ENCODE measurements at places on chromosomes 1 and 21.

- DNase-seq = no peak
These were observed 25.5 kb downstream of the DCAF8 start for GRCh38 chr1:160236806-160237205.

- no peak for DNase-seq
These were observed 33.0 kb upstream of the IVNS1ABP start for GRCh38 chr1:185350027-185350442.

DNA sequence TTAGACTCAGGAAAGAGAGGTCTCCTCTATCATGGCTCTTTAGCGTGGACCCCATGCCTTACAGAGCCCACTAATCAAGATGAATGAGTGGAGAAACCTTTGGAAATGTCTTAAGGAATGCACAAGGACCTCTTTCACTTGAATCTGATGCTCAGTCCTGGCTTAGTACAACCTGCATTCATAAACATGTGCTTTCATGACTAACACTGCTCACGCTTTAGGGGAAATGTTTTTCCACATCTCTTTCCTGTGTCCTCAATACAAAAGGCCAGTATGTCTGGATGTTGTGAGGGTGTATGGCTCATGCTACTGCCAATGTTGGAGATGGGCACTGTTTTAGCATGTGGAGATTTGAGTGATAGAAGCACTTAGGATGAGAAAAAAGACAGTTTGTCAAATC is 14.2 kb upstream of the GNG12 start:
- DNase-seq = no peak

- no peak for DNase-seq
These were observed 36.0 kb downstream of the GPR3 start for GRCh38 chr1:27428316-27429028.

DNA sequence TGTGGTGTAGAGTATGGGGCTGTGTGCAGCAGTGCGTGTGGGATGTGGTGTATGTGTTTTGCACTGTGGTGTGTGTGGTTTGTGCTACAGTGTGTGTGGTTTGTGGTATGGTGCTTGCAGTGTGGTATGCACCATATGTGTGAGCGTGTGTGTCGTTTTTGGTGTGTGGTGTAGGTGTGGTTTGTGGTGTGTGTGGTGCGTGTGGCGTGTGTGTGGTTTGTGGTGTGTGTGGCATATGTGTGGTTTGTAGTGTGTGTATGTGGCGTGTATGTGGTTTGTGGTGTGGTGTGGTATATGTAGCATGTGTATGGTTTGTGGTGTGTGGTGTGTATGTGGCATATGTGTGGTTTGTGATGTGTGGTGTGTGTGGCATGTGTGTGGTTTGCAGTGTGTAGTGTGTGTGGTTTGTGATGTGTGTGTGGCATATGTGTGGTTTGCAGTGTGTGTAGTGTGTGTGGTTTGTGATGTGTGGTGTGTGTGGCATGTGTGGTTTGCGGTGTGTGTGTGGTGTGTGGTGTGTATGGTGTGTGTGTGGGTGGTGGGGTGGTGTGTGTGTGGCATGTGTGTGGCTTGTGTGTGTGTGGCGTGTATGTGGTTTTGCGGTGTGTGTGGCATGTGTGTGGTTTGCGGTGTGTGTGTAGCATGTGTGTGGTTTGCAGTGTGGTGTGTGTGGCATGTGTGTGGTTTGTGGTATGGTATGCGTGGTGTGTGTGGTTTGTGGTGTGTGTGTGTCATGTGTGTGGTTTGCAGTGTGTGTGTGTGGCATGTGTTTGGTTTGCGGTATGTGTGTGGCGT is 53.5 kb upstream of the TRAPPC10 start:
- DNase-seq = no peak

- DNase-seq = no peak
These were observed 5.8 kb downstream of the COQ8A start for GRCh38 chr1:226945858-226946245.

DNA sequence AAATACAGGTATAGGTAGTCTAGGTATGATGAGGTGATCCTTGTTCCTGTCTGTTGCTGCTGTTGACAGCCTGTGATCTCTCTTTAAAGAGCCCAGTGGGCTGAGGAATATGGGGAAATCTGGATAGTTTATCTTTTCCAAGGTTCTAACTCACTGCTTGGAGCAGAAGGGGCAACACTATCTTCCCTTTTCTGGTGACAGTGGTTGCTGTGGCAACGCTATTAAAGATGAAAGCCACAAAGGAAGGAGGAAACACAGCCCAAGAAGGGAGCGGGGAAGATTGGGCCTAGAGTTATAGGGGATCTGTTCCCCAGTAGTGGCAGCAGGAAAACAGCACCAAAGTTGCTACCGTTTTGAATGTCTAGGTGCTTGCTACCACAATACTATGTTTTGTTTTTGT is 8.8 kb downstream of the PCP4L1 start:
- DNase-seq = no peak

- no peak for DNase-seq
These were observed 23.7 kb upstream of the TMCO2 start for GRCh38 chr1:40224040-40224439.

DNA sequence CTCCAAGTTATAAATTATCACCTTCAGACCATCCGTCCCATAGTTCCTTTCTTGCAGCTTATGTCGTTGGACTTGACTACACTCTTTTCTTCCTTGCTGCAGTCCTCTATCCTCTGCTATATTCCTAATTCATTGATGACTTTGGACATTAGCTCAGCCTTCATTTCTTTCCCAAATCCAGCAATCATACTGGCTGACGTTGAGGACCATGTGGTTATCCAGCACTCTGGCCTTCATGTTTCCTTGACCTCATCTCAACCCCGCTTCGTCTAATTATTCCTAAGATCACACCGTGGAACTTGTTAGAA is 27.4 kb downstream of the RAD54L start:
- no peak for DNase-seq

DNA sequence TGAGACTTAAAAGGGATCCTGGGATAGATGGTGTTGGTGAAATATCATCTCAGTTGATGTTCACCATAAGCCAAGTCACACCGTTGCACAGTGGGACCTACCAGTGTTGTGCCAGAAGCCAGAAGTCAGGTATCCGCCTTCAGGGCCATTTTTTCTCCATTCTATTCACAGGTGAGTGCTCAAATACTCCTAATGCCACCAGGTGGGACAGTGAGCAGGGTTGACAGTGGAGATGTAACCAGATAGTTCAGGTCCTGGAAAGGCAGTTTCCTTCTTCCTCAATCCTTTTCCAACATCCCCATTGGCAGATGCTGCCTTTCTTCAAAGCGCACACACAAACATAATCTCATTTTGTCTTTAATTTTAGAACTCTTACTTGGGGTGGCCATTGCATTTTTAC is 11.6 kb downstream of the CD160 start:
- no peak for DNase-seq

DNA sequence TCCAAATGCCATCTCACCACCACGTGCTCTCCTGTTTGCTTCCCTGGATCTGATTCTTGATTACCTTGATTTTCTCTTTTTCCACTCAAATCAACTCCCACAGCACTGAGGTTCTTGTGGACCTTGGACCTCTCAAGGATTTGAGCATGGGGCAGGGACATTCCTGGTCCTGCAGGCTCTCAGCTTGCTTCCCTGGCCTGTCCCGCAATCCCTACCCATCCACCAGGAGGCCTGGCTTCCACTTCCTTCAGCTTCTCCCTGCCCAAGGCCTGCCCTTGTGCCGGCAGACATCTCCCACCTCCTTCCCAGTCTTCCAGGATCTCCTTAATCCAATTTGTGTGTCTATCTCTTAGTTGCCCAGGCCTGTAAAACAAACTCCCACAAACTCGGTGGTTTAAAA is 21.6 kb downstream of the PLA2G2A start:
- no peak for DNase-seq

DNA sequence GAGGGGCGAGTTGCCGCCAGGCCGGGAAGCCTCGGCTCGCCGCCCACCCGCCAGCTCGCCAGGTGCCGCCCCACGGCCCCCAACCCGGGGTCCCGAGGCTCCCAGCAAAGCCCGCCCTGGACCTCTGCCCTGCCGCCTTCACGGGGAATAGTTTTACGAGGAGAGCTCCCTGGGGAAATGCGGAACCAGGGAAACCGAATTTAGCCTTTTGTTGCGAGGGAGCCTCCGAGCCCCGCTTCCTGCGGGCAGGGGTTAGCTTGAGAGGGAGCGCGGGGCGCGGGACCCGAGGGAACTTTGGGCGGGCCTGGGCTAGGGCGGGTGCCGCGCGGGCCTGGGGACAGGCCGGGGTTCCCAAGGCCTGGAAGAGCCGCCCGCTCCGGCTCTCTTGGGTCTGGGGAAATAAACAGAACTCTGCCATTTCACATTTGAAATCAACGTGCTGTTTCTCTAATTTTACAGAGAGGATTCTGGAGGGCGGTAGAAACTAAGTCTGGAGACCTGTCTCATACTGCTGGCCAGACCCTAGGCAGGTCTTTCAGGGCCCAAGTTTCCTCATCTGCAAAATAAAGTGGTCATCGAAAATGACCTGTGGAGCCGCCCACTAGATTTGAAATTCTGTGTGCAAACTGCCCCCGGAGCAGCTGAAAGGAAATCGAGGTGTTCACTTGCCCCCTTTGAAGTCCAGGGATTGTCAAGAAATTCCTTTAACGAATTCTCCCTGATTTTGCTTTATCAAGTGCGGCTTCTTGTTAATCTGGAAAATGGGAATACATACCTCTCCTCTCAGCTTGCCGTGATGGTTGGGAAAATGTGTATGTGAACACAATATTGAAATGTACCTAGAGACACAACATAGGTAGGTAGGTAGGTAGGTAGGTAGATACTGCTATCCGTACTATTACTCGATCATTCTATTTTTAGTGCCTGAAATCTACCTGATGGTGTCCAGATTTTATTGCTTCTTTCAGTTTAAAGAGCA is 749 bp upstream of the GLUL start:
- DNase-seq = peak; percentile 61

- DNase-seq = no peak
These were observed 15.7 kb downstream of the TM2D1 start for GRCh38 chr1:61708953-61709907.

GRCh38 chr1:178418284-178418955 is 78.3 kb downstream of the CLEC20A start:
- DNase-seq = no peak

DNA sequence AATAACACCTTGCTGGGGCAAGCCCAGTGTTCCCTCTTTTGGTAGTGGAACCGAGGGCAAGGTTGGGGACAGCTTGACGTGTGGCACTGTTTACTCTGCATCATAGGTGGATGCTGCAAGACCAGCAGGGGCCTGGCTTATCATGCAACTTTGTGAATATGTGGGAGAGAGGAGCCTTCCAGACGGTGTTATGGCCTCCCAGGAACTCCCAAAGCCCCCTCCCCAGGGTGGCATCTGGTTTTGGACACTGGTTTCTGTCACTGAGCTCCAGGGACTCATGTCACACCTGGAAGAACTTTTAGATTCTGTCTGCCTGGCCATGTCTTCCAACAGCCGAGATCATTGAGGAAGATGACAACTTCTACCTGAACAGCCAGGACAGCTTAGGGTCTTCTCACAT is 1.4 kb upstream of the TLR5 start:
- no peak for DNase-seq

GRCh38 chr1:35506960-35507912 is 50.0 kb downstream of the KIAA0319L start:
- no peak for DNase-seq

- no peak for DNase-seq
These were observed 10.9 kb downstream of the WNT4 start for GRCh38 chr1:22131875-22132486.

DNA sequence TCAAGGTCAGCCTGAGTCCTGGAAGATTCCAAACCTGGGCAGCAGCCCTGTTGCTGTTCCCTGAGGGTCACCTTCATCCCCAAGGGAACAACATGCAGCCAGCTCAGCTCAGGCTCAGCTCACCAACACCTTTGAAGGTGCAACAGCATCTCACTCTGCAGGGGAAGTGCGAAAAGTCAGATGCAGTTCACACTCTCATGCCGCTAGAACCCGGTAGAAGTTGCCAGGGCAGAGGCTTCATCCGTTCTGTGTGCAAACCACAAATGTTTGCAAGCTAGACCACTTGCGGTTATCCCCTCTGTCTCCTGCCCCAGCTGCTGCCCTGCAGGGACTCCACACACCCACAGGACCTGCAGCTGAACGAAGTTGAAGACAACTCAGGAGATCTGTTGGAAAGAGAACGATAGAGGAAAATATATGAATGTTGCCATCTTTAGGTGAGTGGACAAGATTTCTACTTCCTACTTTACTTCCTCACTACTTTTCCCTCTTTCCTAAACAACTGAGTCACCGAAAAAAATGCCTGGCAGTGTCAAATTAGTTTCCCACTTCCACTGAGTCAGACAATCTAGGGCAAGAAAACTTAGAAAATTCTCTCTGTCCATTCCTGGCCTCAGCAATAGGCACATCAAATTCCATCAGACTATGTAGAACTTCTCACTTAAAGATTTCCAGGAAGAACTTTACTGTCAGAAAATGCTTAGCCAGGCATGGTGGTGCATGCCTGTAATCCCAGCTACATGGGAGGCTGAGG is 1.8 kb upstream of the FCRL6 start:
- DNase-seq = no peak

DNA sequence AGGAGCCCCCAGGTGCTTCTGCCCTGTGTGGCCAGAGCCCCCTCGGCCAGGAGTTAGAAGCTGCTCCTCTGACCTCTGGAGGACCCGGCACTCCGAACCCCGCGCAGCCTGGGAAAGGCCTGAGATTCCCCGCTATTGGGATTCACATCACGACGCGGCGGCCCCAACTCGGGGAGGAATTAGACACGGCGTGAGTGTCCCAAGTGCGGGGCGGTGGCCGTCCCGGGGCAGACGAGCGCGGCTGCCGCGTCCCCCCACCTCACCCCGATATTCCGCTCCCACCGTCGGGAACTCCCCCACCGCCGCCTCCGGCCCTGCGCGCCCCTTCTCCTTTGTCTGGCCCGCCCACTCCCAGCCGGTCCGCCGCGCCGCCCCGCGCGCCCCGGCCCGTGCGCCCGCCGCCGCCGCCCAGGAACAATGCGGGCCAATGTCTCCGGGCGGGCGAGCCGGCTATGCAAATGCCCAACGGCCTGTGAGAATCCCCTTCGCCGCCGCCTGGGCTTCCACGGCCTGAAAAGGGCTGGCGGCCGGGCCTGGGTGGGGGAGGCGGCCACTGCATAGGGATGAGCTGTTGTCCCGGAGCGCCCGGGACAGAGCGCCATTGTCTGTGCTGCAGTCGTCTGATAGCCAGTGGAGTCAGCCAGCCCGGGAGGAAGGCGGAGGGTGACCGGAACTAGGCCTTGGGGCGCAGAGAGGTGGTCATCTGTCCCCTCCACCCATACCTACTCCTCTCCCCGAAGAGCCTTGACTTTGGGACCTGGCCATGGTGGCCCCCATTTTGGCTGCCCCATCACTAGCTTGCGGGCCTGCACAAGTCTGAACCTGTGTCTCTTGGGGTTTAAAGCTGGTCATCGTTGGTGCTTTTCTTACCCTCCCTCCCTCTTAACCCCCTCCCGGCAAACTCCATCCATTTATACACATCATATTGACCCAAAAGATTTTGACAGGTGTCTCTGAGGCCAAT is 19.4 kb downstream of the RHBG start:
- DNase-seq = no peak

DNA sequence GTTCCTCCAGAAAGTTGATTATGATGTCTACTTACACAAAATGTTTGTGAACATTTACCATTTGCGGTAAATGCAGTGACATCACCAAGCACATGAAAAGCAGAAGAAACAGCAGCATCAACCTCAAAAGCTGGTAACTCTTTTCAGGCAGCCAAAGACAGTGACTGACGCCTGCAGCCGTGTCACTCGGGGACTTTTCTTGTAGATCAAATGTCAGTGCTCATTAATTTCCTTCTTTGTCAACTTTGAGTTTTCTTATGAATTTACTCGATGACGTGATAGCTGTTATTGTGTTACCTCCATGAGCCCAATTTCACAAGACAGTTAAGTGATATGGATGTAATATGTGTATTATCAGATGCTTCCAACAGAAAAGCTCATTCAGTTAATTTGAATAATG is 92.5 kb downstream of the RIPK4 start:
- DNase-seq = no peak
